Inflammatory macrophage treated with lipopolysaccharide for 1 hour (primary cell): ENCODE measurements at places on chromosomes 11 and 22.

GRCh38 chr11:43579171-43579918 is 101.2 kb upstream of the HSD17B12 start:
- DNase-seq = peak; percentile 8

DNA sequence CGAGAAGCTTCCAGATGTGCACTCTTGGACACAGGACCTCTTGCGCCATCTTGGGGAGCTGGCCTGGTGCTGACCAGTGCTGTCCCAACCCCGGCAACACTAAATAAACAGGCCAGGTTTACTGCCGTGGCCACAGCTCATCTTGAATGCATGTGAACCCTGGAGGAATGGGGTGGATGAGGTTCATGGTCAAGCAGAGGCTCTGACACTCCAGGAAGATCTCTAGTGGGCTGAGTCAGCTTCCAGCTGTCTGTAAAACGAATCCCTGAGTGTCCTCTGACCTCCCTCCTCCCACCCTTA is 51.8 kb downstream of the ALX4 start:
- DNase-seq = no peak

- no peak for DNase-seq
Measured at GRCh38 chr11:45772986-45773785, 31.8 kb upstream of the SLC35C1 start.

DNA sequence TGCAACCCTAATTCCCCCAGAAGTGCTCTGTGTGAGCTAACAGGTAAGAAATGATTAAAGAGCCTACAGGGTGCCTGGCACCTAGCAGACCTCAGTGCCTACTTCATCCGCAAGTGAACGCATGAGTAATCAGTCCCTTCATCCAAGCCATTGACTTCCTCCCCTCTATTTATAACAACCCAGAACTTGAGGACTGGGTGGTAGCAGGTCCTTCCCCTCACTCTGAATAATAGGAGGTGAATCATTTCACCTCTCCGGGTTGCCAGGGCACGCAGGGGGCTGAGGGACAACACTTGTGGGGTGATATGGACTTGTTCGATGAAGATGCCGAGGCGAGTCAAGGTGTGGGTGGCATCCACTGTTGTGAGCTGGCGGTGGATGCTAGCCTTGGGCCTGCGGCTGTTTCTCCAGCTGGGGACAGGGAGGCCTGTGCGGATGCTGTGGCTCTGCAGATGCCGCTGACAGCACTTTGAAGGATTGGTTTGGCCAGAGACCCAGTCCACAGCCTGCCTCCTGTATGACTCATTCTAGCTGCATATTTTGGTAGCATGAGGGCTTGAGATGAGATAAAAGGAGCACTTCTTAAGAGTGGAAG is 11.7 kb upstream of the SORL1-AS1 start:
- no peak for DNase-seq

- peak; percentile 82 for DNase-seq
Measured at GRCh38 chr11:122045181-122045586, 70.8 kb downstream of the BLID start.
